ENCODE measurements at places on chromosomes 4 and X.
A peak's percentile ranks its signal among the peaks of the same experiment; 100 is the strongest.

- H3K27me3 ChIP-seq = no peaks in the 10 kb centered on the region
- no peaks in the 10 kb centered on the region for H3K4me1 ChIP-seq
- DNase-seq = no peak
These were observed 114.3 kb downstream of the NKX6-1 start for GRCh38 chr4:84384801-84385200.

GRCh38 chr4:39050590-39050989 is 11.4 kb upstream of the KLHL5 start:
- DNase-seq = no peak
- no peak overlapping the region for H3K27ac ChIP-seq
- H3K27me3 ChIP-seq = no peaks in the 10 kb centered on the region
- H3K4me1 ChIP-seq = peaks cover 67% of the 10 kb centered on the region
- no peak overlapping the region for H3K4me3 ChIP-seq

DNA sequence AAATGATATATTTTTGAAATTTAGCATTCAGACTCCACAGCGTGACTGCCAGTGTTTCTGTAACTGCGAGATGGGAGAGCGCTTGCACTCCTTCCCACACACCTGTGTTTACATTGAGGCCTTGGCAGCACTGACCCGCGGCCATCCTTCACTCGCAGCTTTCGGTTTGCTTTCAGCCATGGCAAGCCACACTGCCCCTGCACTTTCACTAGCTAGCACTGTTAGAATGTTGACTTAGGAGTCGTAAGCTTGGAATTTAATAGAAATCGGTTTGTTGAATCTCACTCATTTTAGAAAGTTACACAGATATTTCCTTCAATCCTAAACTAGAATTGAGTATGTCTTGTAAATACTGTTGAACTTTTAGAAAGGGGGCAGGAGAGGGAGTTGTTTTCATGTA is 136.2 kb downstream of the CFAP299 start:
- H3K4me1 ChIP-seq = peaks cover 15% of the 10 kb centered on the region
- DNase-seq = no peak
- H3K4me3 ChIP-seq = peak overlapping the region; percentile 37
- no peaks in the 10 kb centered on the region for H3K27me3 ChIP-seq
- H3K36me3 ChIP-seq = no peaks in the 10 kb centered on the region

- H3K4me1 ChIP-seq = peaks cover 3% of the 10 kb centered on the region
- no peaks in the 10 kb centered on the region for H3K27me3 ChIP-seq
- no peak overlapping the region for H3K4me3 ChIP-seq
These were observed 44.7 kb downstream of the SETD7 start for GRCh38 chr4:139511320-139511719.

GRCh38 chrX:139905051-139905450 is 27.8 kb downstream of the ATP11C start:
- no peak overlapping the region for H3K27ac ChIP-seq
- no peak overlapping the region for H3K4me3 ChIP-seq
- H3K27me3 ChIP-seq = no peaks in the 10 kb centered on the region
- H3K4me1 ChIP-seq = no peaks in the 10 kb centered on the region
- no peak for DNase-seq

DNA sequence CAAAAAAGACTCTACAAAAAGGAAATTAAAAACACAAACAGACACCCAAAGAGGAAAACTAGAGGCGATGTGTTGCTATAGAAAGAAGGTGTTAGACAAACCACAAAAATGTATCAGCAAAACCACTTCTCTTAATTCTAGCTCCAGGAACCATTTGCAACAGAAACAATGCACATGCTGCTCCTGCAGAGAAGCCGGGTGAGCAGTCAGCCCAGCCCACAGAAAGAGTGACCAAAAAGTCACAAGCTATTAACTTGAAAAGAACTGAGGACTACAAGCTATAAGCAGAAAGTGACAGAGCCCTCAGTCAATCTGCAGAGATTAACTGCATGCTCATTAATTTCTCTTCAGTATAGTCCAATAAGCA is 96.2 kb upstream of the KLHL13 start:
- no peak overlapping the region for H3K27ac ChIP-seq
- peaks cover 4% of the 10 kb centered on the region for H3K4me1 ChIP-seq
- H3K27me3 ChIP-seq = no peaks in the 10 kb centered on the region
- no peak for DNase-seq

GRCh38 chrX:47514533-47515235 is 31.7 kb upstream of the ZNF41 start:
- peaks cover 4% of the 10 kb centered on the region for H3K4me1 ChIP-seq
- H3K27me3 ChIP-seq = no peaks in the 10 kb centered on the region
- H3K27ac ChIP-seq = no peak overlapping the region
- H3K4me3 ChIP-seq = no peak overlapping the region

DNA sequence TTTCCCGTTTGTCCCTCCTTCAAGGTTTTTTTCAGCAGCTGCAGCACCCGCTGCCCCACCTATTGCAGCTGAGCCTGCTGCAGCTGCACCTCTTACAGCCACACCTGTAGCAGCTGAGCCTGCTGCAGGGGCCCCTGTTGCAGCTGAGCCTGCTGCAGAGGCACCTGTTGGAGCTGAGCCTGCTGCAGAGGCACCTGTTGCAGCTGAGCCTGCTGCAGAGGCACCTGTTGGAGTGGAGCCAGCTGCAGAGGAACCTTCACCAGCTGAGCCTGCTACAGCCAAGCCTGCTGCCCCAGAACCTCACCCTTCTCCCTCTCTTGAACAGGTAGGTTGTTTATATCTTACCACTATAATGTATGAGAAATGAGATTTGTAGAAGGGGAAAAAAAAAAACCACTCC is 4.5 kb downstream of the PRR27 start:
- H3K4me3 ChIP-seq = no peak overlapping the region
- no peaks in the 10 kb centered on the region for H3K27me3 ChIP-seq
- H3K36me3 ChIP-seq = no peaks in the 10 kb centered on the region
- H3K4me1 ChIP-seq = no peaks in the 10 kb centered on the region
- H3K27ac ChIP-seq = no peak overlapping the region
- DNase-seq = no peak

- H3K36me3 ChIP-seq = no peaks in the 10 kb centered on the region
- no peaks in the 10 kb centered on the region for H3K27me3 ChIP-seq
- H3K4me3 ChIP-seq = no peak overlapping the region
- no peaks in the 10 kb centered on the region for H3K4me1 ChIP-seq
- H3K27ac ChIP-seq = no peak overlapping the region
- DNase-seq = no peak
These were observed 367.5 kb downstream of the PRDM5 start for GRCh38 chr4:120555058-120555457.

GRCh38 chr4:6563935-6564645 is 10.9 kb upstream of the MAN2B2 start:
- no peaks in the 10 kb centered on the region for H3K36me3 ChIP-seq
- no peak for DNase-seq
- H3K4me3 ChIP-seq = peak overlapping the region; percentile 50
- no peak overlapping the region for H3K27ac ChIP-seq
- H3K27me3 ChIP-seq = peaks cover 33% of the 10 kb centered on the region

DNA sequence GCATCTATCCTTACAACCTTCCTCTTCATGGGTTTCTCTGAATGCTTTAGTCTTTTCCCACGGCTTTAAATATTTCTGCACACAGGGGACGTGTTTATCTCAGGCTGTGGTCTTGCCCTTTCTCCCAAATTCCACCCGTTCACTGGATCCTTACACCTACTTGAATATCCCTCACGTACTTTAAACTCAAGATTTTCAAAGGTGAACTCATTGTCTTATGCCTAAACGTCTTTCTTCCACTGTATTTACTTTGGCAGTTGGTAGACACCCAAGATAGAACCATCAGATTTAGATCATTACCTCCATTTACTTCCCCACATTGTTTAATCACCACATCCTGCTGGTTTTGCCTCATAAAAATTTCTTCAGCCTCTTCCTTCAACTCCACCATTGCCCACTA is 269.2 kb downstream of the CBLL2 start:
- no peak for DNase-seq
- no peaks in the 10 kb centered on the region for H3K27me3 ChIP-seq
- no peak overlapping the region for H3K4me3 ChIP-seq
- no peaks in the 10 kb centered on the region for H3K36me3 ChIP-seq
- H3K4me1 ChIP-seq = no peaks in the 10 kb centered on the region

- H3K27me3 ChIP-seq = no peaks in the 10 kb centered on the region
- peak overlapping the region; percentile 69 for H3K27ac ChIP-seq
- no peak for DNase-seq
- peaks cover 9% of the 10 kb centered on the region for H3K4me1 ChIP-seq
- H3K4me3 ChIP-seq = no peak overlapping the region
These were observed 16.7 kb downstream of the BLOC1S4 start for GRCh38 chr4:6732441-6733357.

GRCh38 chr4:142404191-142404611 is 441.9 kb downstream of the INPP4B start:
- H3K4me1 ChIP-seq = peaks cover 24% of the 10 kb centered on the region
- H3K27me3 ChIP-seq = no peaks in the 10 kb centered on the region
- DNase-seq = no peak
- H3K27ac ChIP-seq = no peak overlapping the region
- peak overlapping the region; percentile 64 for H3K4me3 ChIP-seq

DNA sequence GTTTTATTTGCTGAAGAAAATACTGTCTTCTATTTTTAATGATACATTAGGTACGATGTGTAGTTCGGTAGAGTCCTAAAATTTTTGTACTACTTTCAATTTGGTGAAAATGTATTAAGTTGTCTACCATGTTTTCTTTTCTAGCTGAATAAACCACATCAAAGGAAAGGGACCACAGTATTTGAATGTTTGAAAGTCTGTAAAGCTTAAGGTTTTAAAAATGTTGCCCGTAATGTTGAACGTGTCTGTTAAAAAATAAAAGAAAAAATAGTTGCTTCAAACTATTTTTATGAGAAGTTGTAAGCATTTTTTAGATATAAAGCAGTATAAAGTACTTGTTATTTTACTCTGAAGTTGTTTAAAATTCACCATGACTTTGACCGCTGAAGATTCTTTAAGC is 3.2 kb downstream of the CDKN2AIP start:
- DNase-seq = no peak
- no peak overlapping the region for H3K4me3 ChIP-seq
- peaks cover 26% of the 10 kb centered on the region for H3K36me3 ChIP-seq
- H3K27ac ChIP-seq = no peak overlapping the region

DNA sequence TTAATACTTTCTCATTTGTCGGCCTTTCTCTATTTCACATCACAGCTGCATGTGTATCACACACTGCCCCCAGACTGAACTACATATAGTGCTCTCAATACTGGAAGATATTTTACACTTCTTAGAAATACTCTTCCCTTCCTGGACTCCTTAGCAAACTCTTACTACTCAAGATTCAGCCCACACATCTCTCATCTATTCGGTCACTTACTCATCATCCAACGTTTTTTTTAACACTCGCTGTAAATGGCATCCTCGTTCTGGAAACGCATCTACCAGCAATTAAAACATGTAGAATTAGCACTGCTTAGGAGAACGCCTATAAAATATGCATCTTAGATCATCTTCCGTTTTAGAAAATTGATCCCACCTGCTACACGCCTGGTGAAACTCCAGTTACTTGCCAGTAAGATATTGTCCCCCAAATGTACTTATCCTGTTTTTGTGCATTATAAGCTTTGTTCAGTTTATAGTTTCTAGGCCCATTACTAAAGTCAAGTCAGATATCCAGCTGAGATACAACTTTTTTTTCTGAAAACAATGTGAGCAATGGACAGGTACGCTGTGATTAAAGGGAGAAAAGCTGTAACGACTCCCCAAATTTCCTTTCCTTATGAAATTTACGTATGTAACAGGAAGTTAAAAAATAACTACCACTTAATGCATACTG is 1.0 kb downstream of the LRP2BP start:
- H3K4me1 ChIP-seq = peaks cover 18% of the 10 kb centered on the region
- H3K36me3 ChIP-seq = no peaks in the 10 kb centered on the region
- DNase-seq = no peak

- no peak overlapping the region for H3K27ac ChIP-seq
- no peaks in the 10 kb centered on the region for H3K4me1 ChIP-seq
- DNase-seq = no peak
- no peaks in the 10 kb centered on the region for H3K36me3 ChIP-seq
- no peak overlapping the region for H3K4me3 ChIP-seq
- no peaks in the 10 kb centered on the region for H3K27me3 ChIP-seq
These were observed 34.0 kb upstream of the GYPA start for GRCh38 chr4:144174401-144175067.

DNA sequence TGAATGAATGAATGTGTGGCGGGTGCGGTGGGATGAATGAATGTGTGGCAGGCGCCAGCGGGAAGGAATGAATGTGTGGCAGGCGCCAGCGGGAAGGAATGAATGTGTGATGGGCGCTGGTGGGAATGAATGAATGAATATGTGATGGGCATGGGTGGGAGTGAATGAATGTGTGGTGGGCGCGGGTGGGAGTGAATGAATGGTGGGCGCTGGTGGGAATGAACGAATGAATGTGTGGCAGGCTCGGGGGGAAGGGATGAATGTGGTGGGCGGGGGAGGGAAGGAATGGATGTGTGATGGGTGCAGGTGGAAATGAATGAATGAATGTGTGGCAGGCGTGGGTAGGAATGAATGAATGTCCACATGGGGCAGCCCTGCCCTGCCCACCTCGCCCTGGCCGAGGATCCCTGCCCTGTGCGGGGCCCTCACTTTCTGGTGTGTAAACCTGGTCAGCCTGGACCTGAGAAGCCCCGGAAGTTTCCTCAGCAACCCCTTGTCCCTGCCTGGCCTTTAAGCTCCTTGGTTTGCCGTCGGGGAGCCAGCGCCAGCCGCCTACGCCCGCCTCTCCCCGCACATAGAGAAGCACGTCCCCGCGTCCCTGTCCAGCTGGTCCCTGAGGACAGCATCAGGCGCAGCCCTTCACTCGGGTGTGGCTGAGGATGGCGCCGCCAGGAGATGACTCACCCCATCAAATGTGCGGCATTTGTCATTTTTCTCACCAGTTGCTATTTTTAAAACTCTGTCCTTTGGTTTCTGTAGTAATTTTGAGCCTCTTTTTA is 112.8 kb upstream of the LRPAP1 start:
- no peaks in the 10 kb centered on the region for H3K36me3 ChIP-seq
- no peak overlapping the region for H3K4me3 ChIP-seq
- H3K27me3 ChIP-seq = no peaks in the 10 kb centered on the region
- peaks cover 10% of the 10 kb centered on the region for H3K4me1 ChIP-seq

DNA sequence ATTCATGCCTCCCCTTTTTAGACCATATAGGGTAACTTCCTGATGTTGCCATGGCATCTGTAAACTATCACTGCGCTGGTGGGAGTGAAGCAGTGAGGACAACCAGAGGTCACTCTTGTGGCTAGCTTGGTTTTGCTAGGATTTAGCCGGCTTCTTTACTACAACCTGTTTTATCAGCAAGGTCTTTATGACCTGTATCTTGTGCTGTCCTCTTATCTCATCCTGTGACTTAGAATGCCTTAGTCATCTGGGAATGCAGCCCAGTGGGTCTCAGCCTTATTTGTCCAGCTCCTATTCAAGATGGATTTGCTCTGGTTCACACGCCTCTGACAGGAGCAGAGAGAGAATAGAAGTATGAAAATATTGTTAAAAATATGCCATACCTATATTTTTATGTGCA is 355.7 kb downstream of the ADGRL3 start:
- H3K27ac ChIP-seq = no peak overlapping the region
- H3K4me1 ChIP-seq = no peaks in the 10 kb centered on the region
- H3K27me3 ChIP-seq = no peaks in the 10 kb centered on the region
- DNase-seq = no peak
- H3K36me3 ChIP-seq = no peaks in the 10 kb centered on the region
- no peak overlapping the region for H3K4me3 ChIP-seq

- H3K27ac ChIP-seq = no peak overlapping the region
- H3K4me1 ChIP-seq = no peaks in the 10 kb centered on the region
- no peak for DNase-seq
- no peaks in the 10 kb centered on the region for H3K36me3 ChIP-seq
- no peak overlapping the region for H3K4me3 ChIP-seq
- no peaks in the 10 kb centered on the region for H3K27me3 ChIP-seq
These were observed 78.0 kb downstream of the PRDM5 start for GRCh38 chr4:120844528-120844921.
